ENCODE measurements at places on chromosomes 3 and 15.
A peak's percentile ranks its signal among the peaks of the same experiment; 100 is the strongest.

- DNase-seq = no peak
Measured at GRCh38 chr15:56036546-56037067, 43.2 kb upstream of the NEDD4 start.

- no peak for DNase-seq
Measured at GRCh38 chr3:126524429-126524988, 554 bp downstream of the CHST13 start.

GRCh38 chr3:186461141-186461540 lies 83.0 kb downstream of the CRYGS start:
- no peak for DNase-seq

GRCh38 chr3:39180183-39180545 lies 12.2 kb downstream of the XIRP1 start:
- DNase-seq = no peak

DNA sequence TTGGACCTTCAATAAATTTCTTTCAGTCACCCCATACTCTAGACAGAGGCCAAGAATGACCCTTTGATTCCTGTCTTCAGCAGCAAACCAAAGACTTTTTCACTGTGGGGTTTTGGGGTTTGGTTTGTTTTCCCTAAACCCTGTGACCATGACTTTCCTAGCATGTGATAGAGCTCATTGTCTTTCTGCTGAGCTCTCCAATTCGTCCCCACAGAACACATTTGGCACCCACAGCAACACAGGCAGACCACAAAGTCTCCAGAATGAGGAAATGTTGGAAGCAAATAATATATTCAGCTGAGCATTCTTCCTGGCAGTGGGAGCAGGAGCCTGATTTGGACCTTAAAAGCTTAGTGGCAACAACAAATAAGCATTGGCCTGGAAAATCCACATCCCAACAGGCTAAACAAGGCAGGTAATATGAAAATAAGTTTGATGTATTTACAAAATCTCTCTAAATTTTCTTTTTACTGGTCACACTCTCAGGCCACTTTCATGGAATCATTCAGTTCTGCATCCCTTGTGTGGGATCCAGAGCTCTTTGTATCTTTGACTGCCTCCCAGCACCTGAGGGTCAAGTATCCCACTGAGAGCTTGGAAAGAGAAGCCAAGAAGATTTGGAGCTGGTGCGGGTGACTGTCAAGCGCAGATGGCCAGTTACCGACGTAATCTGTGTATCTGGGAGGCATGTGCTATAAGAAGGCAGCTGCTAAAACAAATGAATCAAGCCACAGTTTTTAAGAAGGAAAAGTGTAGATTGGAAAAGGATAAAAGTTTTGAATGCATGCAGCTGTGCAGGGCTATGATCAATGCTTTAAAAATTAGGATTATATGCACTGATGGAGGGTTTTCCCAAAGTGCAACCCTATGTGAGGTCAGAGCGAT lies 36.5 kb upstream of the CPB1 start:
- no peak for DNase-seq

DNA sequence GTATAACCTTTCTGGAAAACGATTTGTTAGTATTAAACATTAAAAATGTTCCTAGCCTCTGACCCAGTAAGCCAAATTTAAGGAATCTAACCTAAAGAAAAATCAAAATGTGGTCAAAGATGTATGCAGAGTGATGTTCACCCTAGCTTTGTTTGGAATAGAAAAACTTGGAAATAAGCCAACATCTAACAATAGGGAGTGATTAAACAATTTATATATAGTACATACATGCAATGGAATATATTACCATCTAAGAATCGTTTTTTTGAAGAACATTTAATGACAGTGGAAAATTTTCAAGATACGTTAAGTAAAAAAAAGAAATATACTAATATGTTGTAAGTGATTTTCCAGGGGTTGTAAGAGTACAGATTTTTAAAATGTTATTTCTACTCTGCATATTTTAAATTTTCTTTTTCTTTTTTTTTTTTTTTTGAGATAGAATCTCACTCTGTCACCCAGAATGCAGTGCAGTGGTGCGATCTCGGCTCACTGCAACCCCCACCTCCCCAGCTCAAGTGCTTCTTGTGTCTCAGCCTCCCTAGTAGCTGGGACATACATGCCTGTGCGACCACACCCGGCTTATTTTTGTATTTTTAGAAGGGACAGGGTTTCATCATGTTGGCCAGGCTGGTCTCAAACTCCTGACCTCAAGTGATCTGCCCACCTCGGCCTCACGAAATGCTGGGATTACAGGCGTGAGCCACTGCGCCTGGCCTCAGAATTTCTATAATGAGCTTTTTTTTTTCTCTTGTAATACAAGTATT lies 54.9 kb downstream of the ANP32A start:
- DNase-seq = no peak

GRCh38 chr15:57591822-57592367 lies at the start of gene MYZAP:
Gene MYZAP (plus strand): TSS chr15:57591904. CDS start chr15:57592035, 131 bp downstream.
- no peak for DNase-seq

DNA sequence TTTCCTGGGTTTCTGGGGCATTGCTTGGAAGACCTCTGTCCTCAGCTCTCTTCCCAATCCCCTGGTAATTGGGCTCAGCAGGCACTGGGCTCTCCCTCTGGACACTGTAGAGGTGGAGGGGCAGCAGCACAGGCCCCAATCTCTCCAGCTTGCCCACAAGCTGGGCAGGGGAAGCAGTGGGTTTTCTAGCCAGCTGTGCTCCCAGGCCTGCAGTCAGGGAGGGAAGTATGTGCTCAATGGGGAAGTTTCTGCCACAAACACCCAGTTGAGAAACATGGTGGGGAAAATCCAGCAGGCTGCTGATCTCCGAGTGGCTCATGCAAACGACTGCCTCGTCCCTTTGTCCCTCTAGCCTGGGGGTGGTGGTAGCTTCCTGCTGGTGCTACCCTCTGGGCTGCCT lies 12.8 kb upstream of the RFT1 start:
- DNase-seq = no peak

DNA sequence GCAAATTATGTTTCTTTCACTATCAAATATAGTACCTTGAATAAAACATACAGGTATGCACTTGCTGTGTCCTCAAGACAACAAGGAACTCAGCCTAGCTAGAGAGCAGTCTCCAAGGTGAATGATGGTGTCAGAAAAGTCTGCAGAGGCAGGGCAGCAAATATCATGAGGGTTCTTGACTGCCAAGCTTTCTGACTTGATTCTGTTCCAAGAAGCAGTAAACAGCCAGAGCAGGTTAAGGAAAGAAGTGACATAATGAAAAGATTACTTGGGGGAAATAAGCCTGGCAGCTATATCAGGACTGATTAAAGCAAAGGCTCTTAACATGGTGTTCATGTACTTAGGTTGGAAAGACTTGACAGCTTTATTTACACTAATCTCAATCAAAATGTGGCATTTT lies 192.2 kb upstream of the GADL1 start:
- DNase-seq = no peak

GRCh38 chr3:81245043-81245442 lies 516.4 kb downstream of the GBE1 start:
- DNase-seq = no peak

- no peak for DNase-seq
Measured at GRCh38 chr3:119069725-119070124, 35.1 kb upstream of the IGSF11 start.

DNA sequence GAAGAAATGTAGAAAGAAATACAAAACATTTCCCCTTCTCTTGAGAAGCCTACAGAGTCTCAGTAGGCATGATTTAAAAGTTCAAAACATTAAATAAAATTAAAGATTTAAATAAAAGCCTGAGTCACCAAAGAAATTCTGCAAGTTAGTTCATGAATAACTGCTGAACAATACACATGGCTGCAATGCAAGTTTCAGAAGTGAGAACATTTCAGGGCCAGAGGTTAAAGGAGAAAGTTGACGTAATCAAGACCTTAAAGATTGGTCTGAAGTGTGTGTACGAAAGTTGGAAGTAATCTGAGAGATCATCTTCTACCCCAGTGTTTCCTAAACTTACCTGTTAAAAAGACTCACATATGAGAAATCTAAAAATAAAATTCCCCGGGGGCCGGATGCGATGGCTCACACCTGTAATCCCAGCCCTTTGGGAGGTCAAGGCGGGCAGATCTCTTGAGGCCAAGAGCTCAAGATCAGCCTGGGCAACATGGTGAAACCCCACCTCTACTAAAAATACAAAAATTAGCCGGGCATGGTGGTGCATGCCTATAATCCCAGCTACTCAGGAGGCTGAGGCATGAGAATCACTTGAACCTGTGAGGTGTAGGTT lies 108.7 kb upstream of the PHLDB2 start:
- DNase-seq = no peak

DNA sequence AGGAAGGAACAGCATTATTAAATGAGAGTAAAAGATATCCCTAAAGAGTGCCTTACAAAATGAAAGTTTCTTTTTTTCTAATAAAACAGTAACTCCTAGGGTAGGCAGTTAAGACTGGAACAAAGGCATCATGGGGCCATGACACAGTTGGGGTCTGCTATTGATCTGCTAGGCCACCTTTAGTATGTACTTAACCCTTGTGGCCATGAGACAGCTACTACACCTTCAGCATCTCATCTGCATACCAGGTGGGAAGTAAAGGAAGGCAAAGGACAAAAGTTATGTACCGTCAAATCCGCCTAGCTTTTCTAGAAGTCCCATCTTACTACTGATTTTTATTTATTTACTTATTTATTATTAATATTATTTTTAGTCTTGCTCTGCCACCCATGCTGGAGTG lies 93.8 kb upstream of the FHIT start:
- DNase-seq = no peak

DNA sequence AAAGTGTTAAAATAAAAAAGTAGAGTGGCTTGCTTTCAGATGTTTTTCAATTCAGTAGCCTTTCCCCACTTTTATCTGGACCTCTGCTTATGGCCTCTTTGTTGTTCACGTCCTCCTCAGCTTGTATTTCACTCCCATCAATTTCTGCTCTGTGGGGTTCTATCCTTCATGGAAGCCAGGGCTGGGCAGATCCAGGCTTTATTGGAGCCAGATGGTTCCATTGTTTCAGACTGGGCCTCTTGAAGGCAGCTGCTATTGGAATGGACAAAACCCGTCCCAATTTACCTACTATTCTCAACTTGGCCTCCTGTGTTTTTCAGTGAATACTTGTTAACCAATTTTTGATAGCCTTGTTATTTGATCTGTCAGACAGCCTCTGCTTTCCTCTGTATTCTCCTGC lies 10.9 kb upstream of the AADACL2 start:
- DNase-seq = no peak

- no peak for DNase-seq
Measured at GRCh38 chr3:31959951-31960792, 20.9 kb downstream of the OSBPL10 start.

GRCh38 chr3:15220056-15220455 lies 14.0 kb downstream of the CAPN7 start:
- no peak for DNase-seq

DNA sequence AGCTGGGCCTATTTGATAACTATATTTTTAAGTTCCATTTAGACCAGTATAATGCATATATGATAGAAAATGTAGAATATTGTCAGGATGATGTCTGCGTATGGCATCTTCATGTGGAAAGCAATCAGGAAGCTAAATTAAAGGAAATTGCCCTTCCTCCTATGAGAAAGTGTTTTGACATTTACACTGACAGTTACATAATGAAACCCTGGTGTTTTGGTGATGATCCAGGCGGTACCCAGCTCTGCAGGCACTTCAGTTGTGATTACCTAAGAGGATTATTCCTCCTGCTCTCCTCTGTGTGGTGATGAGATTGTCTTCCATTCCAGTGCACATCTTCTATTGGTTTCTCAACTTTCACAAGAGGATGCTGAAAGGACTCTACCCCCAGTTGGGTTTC lies 126.5 kb upstream of the MITF start:
- no peak for DNase-seq

DNA sequence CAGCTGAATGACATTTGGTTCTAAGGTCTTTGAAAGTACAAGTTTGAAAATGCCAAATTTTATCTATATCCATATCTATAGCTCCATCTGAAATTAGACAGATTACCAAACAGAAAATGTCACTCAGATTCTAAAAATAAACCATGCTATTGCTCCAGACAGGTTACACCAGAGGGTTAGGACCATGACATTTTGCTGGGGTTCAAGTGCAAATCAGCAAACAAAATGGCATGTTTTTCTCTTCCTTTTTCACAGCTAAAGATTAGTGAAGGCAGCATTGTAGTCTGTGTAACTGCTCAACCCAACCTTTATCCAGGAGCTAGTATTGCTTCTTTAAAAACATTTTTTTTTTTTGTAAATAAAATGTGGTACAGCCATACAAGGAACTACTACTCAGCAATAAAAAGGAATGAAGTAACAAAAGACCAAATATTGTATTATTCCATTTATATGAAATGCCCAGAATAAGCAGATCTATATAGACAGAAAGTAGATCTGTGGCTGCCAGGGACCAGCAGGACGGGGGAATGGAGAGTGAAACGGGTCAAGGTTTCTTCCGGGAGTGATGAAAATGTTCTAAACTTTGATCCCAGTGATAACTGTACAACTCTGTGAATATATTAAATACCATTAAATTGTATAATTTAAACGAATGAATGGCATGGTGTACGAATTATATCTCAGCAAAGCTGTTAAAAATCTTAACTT lies 18.2 kb downstream of the VGLL4 start:
- no peak for DNase-seq

DNA sequence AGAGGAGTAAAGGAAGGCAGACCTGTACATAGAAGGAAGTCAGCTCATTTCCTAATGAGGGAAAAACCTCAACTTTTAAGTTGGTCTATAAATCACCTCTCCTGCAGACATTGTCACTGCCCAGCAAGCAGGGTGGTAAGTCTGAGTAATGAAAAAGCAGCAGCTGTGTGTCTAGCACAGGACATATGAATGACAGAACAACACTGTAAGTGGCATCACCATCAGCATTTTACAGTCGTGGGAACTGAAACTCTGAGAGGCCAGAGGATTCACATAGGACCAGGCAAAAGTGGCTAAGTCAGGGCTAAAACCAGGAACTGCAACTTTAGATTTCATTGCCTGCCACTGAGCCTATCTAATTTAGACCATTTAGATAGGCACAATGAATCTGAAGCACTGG lies 235.6 kb downstream of the CLSTN2 start:
- DNase-seq = peak; percentile 97

GRCh38 chr3:11703146-11703545 lies 59.4 kb upstream of the VGLL4 start:
- no peak for DNase-seq

DNA sequence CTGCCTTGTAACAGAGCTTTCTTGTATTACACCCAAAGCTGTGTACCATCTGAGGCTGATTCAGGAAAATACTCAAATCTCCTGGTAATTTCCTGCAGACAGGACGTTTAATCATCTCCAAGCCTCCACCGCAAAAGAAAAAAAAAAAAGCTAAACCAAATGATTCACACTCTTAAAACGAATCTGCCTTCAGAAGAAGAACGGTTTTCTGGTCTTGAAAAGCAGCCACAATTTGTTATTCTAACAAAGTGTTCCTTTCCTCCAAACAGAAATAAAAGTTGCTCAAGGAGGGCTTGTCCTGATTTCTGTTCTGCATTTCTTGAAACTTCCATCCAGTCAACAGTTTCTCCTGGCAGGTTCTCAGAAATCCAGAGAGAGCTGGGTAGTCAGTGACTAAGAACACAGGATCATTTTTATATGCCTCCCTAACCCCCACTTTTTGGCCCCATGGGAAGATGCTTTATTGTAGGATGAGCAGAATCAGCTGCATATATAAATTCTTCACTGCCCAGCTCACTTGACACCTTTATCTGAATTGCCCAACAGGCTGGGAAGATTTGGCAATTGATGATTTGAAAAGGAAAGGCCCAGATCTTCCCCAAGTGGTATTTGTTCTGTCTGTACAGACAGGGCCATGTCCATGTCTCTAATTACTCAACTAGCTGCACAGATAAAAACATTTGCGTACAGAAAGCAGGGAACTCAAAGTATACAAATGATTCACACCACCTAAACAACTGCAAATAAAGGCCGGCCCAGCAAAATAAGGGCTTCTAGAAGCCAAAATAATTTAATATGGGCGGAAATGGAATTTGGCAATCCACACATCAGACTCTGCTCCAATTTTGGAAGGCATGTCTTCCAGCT lies 41.0 kb upstream of the PRICKLE2 start:
- DNase-seq = no peak

All from GM12878 (cell line).